ENCODE measurements at places on chromosomes 2 and 18.

DNA sequence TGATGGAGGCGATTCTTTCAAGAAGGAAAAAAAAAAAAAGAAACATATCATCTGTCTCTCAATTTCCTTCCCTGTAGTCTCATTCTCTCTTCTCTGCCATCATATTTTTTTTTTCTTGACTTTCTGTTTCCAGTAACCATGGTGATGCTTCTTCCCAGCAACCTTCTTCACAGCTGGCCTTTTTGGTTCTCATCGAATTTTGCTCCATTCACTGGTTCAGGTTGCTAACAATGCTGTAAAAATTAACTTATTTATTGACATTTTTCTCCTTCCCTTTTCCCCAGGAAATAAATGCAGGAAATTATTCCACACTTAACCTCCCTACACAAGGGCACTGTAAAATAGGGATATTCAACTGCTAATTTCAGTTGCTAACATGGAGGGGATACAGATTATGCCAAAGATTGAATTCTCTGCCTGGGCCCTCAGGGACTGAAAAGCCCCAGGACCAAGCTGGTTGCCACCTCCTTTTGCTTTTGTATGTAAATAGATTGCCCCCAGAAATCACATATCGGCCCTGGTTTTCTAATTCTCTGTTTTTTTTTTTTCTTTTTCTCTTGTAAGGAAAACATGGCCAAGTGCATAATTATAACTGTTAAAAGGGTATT lies 154.7 kb downstream of the MAP2 start:
- DNase-seq = no peak

DNA sequence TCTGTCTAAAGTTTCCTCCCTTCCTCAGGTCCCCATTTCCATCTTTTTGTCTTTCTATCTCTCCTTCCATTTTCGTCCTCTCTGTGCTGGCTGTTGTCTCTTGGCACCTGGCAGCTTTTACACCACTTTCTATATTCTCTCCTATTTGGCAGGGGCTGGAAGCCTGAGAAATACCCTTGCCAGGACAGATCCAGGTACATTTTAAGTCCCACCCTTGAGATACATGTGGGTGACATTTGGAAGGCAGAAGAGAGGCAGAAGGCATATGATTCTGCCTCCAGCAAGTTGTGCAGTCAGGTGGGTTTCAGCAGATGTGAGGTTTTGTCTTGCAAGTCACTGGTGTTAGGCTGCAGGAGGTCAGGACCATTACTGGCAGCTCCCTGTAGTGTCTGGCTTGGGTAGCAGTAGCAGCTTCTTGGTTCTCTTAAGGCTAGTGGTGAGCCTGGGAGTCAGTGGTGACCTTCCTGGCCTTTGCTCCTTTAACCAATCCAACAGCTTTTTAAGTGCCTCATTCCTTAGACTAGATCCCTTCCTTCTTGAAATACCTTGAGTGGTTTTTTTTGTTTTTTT lies 90.1 kb downstream of the CAPN13 start:
- DNase-seq = no peak

DNA sequence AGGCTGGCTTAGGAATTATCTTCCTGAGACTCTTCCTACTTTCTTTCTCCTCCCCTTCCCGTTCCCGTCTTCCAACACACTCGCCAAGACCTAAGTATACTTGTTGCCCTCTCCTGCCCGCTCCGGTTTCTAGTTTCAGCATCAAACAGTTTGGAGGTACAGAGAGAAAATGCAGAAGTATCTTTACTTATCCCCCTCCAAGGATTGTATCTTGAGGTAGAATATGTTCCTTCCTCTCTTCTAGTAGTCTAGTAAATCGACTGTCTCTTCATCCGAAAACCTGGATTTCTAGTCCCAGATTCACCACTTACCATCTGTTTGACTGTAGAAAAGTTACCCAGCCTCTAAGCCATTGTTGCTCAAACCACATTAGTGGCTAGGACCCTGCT lies 755 bp downstream of the EIF4E2 start:
- DNase-seq = no peak

GRCh38 chr2:28736034-28736433 lies 15.6 kb upstream of the PPP1CB start:
- DNase-seq = no peak

GRCh38 chr18:56009411-56009810 lies 421.4 kb upstream of the TCF4 start:
- no peak for DNase-seq

GRCh38 chr2:105373895-105374401 lies 24.9 kb downstream of the FHL2 start:
- DNase-seq = no peak
